ENCODE measurements at places on chromosomes 2 and 18.

DNA sequence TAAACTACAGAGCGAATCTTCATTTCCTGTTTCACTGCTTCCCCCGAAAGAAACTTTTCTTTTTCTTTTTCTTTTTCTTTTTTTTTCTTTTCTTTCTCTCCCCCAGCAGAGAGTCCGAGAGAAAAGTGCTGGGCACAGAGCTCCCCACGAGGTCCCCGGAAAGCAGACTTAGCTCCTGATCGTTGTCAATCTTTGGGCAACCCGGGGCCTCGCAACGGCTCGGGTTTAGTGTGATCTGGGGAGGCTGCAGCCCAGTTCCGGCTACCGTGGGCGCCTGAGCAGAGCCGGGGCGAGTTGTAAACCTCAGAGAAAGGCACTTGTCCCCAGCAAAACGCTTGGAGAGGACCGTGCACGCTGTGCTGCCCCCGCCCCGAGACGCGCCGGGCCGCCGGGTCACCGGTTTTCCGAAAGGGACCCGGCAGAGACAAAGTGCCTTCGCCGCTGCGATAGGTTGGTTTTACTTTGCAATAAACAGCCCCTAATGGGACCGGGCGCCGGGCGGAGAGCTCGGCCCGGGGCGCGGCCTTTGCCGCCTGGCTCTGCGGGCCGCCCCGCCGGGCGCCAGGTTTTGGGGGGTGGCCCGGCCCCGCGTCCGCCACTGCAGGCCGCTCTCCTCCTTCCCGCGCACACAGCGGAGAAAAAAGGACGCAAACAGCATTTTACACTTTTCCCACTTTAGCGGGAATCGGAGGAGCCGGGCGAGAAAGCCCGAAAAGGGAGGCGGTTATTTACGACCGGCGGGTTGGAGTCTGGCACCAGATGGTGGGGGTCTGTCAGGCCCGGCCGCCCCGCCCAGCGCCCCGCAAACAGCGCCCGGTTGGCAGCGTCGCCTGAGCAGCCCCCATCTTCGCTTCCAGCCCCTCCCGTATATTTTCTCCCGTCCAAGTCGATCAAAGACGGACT is 136.0 kb downstream of the INSIG2 start:
- peak; percentile 74 for DNase-seq

- no peak for DNase-seq
Measured at GRCh38 chr2:201383136-201383535, 26.0 kb upstream of the FLACC1 start.

- DNase-seq = peak; percentile 59
Measured at GRCh38 chr2:69559442-69560146, 83.9 kb downstream of the AAK1 start.

GRCh38 chr2:198630384-198630783 is 826.0 kb downstream of the PLCL1 start:
- DNase-seq = no peak

GRCh38 chr2:27907547-27907946 is 17.0 kb downstream of the BABAM2 start:
- no peak for DNase-seq

GRCh38 chr2:50929661-50930060 is 102.3 kb downstream of the NRXN1 start:
- DNase-seq = no peak

GRCh38 chr18:74414953-74415515 is 42.1 kb downstream of the DIPK1C start:
- no peak for DNase-seq

- no peak for DNase-seq
Measured at GRCh38 chr18:50138181-50139064, 56.5 kb downstream of the MYO5B start.

- DNase-seq = no peak
Measured at GRCh38 chr2:13335862-13336535, 619.3 kb downstream of the TRIB2 start.

DNA sequence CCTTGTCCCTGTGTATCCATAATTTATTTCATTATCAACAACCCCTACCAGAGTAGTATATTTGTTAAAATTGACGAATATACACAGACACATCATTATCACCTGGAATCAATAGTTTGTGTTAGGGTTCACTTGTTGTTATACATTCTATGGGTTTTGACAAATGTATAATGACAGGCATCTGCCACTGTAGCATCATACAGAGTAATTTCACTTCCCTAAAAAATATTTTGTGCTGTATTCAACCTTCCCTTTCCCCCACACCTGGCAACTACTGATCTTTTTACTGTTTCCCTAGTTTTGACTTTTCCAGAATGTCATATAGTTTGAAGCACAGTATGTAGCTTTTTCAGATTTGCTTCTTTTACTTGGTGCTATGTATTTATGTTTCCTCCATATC is 132.0 kb downstream of the ZNF804A start:
- DNase-seq = no peak

DNA sequence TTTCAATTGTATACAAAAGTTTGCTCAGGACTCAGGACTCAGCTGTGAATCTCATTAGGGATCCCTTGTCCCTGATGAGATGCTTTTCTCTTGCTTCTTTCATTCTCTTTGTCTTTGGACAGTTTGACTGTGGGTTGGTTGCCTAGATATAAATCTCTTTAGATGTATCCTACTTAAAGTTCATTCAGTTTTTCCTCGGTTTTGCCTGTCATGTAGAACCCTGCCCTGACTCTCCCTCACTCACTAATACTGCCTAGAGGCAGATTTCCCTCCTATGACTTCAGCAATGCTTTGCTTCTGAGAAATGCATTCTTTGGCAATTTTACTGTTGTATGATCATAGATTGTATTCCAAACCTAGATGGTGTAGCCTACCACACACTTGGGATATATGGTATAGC is 421.4 kb upstream of the TCF4 start:
- DNase-seq = no peak

GRCh38 chr2:201971531-201972228 is 62.0 kb upstream of the FZD7 start:
- no peak for DNase-seq

DNA sequence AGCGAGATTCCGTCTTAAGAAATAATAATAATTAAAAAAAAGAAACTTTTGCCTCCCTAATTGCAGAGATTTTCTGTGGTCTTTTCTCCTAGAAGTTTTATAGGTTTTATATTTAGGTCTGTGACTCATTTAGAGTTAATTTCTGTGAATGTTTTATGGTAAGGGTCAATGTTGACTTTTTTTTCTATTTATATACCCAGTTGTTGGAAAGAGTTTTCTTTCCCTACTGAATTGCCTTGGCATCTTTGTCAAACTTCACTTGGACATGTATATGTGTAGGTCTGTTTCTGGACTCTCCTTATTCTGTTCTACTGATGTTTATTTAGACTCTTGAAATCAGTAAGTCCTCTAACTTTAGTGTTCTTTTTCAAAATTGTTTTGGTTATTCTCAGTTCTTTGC is 5.5 kb downstream of the ZNF512 start:
- DNase-seq = no peak

DNA sequence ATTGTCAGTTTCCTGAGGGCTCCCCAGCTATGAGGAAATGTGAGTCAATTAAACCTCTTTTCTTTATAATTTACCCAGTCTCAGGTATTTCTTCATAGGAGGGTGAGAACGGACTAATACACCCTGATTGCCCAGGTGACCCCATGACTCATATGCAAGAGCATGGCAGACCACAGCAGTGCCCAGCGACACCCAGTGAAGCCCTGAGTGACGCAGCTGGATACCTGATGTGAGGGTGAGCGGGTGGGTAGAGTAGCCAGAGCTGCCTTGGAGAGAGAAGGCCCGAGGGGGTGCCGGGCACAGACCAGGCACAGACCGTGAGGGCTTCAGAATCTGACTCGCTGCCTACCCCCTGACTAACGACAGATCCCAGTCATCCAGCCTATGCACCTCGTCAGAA is 15.4 kb downstream of the ALPG start:
- DNase-seq = no peak

- peak; percentile 34 for DNase-seq
Measured at GRCh38 chr2:33321236-33321771, 155.1 kb upstream of the RASGRP3 start.

- DNase-seq = no peak
Measured at GRCh38 chr2:2704428-2705090, 373.5 kb upstream of the MYT1L start.

GRCh38 chr2:181780657-181781056 is 100.3 kb upstream of the NEUROD1 start:
- no peak for DNase-seq

DNA sequence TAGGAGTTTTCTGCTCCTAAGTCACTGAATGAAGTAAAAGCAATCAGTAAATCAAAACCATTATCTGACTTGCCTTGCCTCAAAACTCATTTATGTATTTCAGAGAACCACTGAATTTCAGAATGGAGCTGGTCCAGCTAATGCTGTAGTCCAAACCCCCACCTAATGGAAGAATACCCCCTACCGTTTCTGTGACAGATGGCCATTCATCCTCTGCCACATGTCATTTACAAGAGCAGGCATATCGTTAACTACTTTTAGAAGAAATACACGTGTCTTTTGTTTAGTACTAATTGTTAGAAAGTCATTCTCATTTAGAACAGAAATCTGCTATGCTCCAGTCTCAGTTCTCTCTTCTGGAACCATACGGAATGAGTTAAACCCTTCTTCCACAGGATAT is 12.8 kb upstream of the GALNT5 start:
- DNase-seq = peak; percentile 61

DNA sequence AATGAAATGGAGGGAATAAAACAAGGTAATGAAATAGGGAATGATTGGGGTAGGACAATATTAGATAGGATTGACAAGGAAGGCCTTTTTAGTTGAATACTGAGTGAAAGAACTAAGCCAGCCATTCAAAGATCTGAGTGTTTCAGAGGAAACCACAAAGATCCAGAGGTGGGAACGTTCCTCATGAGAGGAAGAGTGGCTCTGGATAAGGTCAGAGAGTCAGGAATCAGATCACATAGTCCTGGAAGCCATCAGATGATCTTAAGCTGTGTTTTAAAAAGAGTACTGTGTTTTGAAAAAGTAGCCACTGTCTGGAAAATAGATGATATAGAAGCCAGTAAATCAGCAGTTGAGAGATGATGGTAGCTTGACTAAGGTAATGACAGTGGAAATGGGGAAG is 11.8 kb downstream of the TTLL4 start:
- DNase-seq = no peak

DNA sequence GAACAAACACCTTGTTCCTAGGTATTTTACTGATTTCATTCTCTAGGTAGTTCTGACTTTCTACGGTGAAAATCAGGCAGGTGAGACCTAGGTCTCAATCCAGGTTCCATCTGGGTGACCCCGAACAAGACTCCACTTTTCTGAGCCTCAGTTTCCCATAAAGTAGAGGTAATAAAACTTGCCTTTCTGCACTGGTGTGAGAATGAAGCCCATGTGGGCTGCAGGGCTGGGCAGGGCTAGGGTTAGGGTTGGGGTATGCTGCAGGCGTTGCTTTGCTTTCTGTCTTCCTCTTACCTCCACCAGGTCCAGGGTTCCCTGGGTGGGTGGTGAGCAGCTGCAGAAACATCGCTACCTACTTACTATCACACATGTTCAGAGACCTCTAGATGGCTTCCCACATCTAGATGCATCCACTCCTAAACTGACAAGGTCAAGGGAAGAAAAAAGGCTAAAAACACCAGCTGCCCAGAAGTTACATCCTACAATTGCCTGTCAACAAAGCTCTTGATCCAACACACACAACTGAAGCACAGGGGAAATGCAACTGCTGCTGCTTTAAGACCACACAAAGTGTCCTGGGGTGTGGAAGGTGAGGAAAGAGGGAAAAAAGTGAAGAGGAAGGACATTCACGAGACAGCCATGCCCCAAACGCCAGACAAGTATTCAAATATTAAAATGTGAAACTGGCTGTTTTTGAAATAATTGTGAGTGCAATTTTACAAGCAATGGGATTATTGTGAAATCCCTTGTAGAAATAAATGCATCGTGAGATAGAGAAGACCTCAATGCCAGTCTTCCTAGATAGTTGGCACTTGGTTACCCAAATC is 23.5 kb downstream of the MBP start:
- no peak for DNase-seq

DNA sequence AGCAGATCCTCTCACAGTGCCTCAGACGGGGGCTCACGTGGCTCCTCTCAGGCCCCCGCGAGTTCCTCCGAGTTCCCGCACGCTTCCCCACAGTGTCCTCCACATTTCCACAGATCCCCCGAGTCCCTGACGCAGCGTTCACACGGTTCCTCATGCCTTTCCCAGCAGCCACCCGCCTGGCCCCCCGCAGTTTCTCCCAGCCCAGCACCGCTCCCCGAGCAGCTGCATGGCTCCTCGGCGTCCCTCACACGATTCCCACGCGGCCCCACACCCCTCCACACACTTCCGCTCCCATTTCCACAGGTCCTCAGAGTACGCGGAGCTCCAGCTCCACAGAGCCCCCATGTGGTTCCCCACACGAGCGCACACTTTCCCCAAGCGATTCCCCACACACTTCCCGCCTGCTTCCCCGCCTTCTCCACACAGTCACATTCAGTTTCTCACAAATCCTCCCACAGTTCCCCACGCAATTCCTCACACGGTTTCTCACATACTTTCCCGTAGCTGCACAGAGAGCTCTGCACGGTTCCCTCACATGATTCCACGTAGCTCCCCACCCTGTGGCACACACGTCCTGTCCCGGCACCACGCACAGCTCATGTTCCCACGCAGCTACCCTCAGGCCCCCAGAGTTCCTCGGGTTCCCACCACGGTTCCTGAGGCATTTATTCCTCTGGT is 39.9 kb downstream of the KIF1A start:
- DNase-seq = no peak

DNA sequence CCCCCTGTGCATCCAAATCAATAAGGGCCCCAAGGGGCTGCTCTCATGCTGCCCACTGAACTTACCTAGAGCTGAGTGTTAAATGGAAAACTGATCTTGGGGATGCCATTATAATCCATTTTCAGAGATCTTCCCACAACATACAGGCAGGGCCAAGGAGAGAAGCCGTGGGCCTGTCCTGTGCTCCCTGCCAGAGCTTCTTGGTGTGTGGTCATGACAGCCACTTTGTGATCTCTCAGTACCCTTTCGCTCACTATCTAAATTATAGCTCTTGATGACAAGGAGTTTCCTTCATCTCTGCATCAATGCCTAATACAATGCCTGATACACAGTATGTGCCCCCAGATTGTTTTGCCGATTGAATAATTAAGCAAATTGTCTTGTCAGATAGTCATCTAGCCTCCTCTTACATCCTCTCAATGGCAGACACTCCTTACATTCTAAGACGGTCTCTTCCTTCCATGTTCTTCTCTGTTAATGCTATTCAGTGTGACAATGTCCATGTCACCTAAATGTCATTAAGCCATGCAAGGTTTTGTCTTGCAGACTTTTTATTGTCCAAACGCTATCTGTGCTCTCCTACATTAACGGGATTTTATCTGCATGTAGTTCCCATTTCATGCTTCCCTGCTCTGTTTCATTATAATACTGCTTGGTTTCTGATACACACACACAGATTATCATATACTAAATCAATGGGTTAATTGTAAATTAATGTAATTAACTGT is 5.9 kb downstream of the CSRNP3 start:
- DNase-seq = peak; percentile 33

GRCh38 chr2:163479599-163479998 is 256.2 kb downstream of the FIGN start:
- no peak for DNase-seq

- DNase-seq = no peak
Measured at GRCh38 chr2:148455791-148456190, 188.8 kb upstream of the EPC2 start.

- DNase-seq = peak; percentile 25
Measured at GRCh38 chr2:119174216-119174992, 15.9 kb upstream of the C1QL2 start.
